ENCODE measurements at places on chromosomes 2 and 18.
A peak's percentile ranks its signal among the peaks of the same experiment; 100 is the strongest.

GRCh38 chr2:68467077-68467960 is at the start of the genes APLF and FBXO48:
Gene APLF (plus strand): TSS chr2:68467585. CDS start chr2:68467732, 147 bp downstream.
Gene FBXO48 (minus strand): TSS chr2:68467294. CDS start chr2:68465145, 2,149 bp downstream.
- peak; percentile 99 for DNase-seq

DNA sequence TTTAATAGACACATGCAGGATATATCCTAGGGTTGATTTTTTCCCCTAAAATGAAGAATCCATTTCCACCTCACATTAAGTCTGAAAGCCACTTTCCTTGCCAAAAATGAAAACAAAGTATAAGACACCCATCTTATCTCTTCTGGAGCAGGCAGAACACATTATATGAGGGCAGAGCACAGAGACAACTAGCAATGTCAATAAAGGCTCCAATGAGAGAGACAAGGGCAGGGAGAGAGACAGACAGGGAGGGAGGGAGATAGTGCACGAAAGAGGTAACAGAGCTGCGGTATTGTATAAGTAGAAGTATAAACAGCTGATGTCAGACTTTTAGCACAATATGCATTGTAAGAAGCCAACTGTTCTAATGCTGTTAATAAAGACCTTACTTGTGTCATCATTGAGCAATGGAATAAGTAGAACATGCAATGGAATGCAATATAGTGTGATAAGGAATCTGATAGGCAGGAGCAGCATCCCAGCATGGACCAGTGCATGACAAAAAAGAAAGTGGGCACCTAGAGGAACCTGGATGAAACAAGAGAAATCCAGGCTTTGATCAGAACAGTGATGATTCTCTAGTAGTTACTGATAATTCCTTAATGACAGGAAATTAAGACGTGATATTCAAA is 150.6 kb upstream of the TCF4 start:
- DNase-seq: no peak

DNA sequence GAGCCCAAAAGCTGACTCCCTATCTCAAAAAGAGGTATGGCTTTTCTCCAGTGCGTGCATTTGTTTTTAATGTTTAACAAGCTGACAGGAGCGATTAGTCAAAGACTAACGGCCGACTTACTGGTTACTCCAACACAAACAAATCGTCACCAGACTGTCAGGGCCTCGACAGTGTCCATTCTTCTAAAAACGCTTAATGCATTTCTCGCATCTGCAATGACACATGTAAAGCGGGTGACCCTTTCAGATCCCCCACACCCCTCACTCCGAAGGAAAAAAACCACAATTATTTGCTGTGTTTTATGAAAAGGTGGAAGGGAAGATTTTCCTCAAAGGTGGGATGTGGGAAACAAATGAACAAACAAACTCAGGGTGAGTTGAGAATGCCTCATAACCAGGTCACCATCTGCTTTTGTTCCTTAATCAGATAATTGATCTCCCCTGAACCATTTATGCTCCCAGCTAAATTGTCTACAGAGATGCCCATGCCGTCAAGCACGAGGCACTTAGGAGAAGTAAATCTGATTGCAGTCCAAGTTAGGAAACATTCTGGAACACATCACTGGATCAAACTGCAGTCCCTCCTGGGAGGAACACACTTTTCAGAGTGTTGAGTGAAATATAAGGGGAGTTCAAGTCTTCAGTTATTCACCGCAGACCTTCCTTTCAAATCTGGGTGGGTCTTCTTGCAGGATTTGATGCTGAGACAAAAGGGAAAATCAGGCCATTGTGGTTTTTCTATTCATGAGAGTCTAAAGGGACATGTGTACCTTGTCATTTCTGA is 340.8 kb downstream of the CMPK2 start:
- DNase-seq: no peak

- DNase-seq: no peak
Measured at GRCh38 chr18:32618546-32618945, 147.9 kb upstream of the GAREM1 start.

DNA sequence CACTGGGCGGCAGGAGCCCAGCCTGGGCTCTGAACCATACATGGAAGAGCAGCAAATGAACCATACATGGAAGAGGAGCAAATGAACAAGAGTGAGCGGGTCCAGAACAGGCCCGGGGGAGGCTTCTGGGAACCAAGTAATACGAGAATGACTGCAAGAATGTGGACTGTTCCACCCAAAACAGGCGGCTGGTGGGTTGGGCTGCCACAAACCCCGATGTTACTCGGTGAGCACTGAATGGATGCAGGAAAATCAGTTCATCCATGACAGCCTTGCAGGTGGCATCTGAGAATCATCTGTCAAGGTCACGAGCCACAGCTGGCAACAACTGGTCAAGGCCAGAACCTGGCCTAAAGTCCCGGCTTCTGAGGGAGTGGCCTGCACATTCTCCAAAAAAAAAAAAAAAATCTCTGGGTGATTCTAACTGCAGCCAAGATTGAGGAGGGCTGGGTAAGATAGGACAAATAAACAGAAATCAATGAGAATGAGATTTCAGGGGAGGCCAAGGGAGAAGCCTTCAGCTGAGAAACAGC is 106.1 kb downstream of the ZNF516 start:
- DNase-seq: no peak

- DNase-seq: no peak
Measured at GRCh38 chr18:28729321-28729720, 552.4 kb upstream of the CDH2 start.

- no peak for DNase-seq
Measured at GRCh38 chr2:121904656-121905055, 149.2 kb downstream of the TSN start.

GRCh38 chr18:24785019-24785418 is 324.6 kb downstream of the HRH4 start:
- DNase-seq: no peak

GRCh38 chr2:160353166-160353565 is 140.4 kb downstream of the RBMS1 start:
- DNase-seq: no peak

GRCh38 chr2:236164201-236164924 is 3.8 kb downstream of the GBX2 start:
- DNase-seq: no peak

DNA sequence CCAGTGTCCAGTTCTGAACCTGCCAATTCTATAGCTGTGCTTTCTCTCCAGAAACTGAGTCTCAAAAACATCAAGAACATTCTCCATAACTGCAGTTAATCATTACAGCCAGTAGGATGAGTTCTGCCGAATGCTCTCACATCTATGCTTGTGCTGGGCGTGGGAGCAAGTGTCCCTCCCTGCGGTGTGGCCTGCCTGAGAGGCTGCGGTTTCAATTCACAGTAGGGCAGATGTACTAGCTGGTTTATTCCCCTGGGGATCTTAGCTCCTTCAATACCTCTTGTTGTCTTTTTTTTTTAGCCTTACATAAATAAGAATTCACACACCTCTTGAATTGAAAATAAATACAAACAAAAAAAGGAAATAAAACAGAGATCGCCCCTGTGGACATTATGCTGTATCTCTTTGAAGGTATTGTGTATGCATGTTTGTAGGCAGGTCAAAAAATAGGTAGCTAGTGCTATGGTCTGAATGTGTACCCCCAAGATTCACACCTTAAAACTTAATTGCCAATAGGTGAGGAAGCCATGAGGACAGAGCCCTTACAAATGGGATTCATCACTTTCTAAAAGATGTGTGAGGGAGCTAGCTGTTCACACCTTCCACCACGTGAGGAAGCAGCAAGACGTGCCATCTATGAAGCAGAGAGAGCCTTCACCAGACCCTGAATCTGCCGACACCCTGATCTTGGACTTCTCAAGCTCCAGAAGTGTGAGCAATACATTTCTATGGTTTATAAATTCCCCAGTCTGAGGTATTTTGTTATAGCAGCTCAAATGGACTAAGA is 74.3 kb downstream of the BCL2L11 start:
- DNase-seq: no peak

DNA sequence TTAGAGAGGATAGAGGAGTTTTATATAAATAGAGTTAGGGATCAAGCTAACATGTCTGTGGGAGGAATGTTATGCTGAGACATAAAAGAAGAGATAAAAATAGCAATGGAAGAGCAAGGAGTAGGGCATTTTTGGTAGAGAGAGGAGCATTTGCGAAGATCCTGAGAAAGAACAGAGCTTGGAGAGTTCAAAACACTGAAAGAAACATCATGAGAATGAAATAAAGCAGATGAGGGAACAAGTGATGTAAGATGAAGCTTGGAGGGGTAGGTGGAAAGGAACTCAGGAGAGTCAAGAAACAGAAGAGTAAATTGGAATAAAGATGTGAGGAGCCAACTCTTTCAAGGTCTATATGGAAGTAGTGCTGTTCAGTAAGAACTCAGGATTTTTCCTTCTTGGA is 308.6 kb downstream of the PARD3B start:
- DNase-seq: no peak

- no peak for DNase-seq
Measured at GRCh38 chr2:176562359-176563078, 293.3 kb downstream of the MTX2 start.

DNA sequence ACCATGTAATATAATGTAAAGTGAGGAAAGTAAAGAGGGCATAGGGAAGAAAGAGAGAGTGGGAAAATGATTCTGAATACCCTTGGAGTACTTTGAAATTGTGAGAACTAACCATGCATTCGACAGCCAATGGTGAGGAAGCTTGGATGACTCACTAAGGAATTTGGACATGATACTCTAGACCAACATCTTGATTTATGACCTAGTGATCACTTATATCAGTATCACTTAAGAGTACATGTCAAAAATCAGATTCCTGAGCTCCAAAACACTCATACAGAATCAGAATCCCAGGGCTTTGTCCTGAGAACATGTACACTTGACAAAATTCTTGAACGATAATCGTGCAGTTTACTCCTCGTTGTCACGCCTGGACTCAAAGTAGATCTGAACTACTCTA is 1899.8 kb upstream of the PIK3C3 start:
- DNase-seq: no peak

DNA sequence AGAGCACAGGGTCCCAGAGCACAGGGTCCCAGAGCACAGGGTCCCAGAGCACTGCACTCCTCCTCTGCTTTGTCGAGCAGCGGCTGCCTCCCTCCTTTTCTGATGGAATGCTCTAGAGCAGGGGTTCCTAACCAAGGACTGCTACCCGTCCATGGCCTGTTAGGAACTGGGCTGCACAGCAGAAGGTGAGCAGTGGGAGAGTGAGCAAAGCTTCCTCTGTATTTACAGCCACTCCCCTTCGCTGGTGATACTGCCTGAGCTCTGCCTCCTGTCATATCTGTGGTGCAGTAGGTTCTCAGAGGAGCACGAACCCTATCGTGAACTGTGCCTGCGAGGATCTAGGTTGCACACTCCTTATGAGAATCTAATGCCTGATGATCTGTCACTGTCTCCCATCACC is 33.1 kb upstream of the ADNP2 start:
- DNase-seq: no peak

GRCh38 chr2:181025004-181025403 is 44.6 kb downstream of the UBE2E3 start:
- DNase-seq: no peak

- DNase-seq: no peak
Measured at GRCh38 chr2:222892321-222892720, 31.5 kb downstream of the ACSL3 start.

DNA sequence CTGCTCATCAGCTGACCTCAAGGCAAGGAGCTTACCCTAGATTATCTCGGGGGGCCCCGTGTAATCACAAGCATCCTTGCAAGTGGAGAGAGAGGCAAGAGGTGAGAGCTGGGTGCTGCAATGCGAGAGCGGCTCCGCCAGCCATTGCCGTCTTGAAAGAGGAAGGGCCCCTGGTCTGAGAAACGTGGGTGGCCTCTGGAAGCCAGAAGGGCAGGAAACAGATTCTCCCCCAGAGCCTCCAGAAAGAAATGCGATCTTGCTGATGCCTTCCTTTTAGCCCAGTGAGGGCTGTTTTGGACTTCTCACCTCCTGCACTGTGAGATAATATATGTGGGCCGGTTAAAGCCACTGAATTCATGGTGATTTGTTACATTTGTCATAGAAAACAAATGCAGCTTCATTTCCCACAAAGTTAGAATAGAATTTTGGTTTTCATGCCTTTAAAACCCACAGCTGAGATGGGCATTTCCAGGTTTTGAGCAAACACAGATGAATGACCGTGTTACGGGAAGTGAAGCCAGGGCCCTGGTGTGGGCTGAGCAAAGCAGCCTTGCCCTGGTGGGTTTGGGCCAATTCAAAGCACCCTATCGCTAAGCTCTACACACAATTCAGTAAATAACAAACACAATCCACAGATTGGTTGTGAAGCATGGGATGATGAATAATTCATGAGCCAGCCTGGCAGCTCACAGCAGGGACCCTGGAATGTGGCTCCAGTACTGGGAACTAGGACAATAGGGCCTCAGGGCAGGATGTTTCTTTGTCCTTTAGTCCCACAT is 319.9 kb upstream of the HS6ST1 start:
- no peak for DNase-seq

DNA sequence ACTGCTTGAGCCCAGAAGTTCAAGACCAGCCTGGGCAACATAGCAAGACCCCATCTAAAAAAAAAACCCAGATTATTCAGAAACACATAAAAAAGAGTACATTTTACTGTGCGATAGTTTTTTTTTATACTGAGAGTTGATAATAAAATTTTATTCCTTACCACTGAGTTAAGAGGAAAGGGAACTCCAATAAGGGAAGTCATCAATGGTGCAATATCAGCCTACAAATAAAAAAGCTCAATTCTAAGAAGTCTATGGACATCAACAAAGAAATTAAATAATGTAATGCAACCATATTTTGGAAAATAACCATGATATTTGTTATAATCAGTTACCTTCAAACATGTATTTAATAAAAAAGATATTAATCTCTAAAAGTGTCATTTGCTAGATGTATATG is 46.6 kb downstream of the PIGN start:
- no peak for DNase-seq

- DNase-seq: no peak
Measured at GRCh38 chr2:177972782-177973181, 99.8 kb downstream of the PDE11A start.

DNA sequence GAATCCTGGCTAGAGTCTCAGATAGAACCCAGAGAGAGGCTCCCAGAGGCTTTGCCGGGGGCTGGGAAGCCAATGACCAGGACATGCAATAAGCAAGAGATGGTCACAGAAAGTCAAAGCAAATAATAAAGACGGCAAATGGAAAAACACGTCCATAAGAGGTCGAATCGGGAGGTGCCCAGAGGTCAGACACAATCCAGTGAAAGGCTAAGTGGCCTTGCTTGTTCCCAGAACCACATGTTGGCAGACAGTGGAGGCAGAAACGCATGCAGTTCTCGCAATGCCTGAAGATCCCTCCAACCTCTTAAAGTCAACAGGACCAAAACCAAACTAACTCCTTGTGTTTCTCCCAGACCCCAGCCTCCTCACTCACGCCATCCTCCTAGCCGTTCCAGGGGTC is 3.0 kb downstream of the CYB5A start:
- DNase-seq: no peak

- DNase-seq: no peak
Measured at GRCh38 chr2:9772999-9773902, 70.0 kb upstream of the TAF1B start.

DNA sequence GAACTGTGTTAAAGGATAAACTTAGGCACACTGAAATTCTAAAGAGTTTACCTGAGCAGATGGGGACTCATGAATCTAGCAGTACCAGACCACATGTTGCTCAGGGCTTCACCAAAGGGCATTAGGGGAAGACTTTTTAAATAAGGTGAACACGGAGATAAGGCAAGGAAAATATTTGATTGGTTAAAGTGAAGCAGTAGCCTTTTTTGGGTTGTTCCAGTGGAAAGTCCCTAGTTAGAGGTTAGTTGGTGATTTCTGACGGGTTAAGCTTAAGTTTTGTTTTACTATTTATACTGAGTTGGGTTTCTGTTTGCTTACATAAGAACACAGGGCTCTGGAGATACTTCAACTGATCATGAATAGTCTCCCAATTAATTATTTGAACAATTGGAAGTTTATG is 722.5 kb downstream of the SOCS6 start:
- no peak for DNase-seq

- no peak for DNase-seq
Measured at GRCh38 chr18:31209041-31209440, 46.4 kb upstream of the DSC1 start.

Data from muscle of arm (tissue), 14 donors.